Myocyte (in vitro differentiated cells): ENCODE measurements at places on chromosomes 2 and 18.

DNA sequence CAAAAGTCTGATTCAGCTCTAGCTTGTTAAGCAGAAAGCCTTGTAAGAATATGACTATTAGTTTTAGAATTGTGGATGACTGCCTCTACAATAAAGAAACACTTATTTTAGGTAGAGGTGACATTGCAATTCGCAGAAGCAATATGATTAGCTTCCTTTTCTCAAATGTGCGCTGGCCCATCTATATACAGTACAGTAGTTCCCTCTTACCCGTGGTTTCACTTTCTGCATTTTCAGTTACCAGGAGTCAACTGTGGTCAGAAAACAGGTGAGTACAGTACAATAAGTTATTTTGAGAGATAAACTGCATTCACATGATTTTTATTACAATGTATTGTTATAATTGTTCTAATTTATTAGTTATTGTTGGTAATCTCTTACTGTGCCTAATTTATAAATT is 405.1 kb downstream of the GPD2 start:
- no peak for DNase-seq

GRCh38 chr2:226995625-226996041 is 159.8 kb downstream of the RHBDD1 start:
- DNase-seq: peak; percentile 71

- DNase-seq: no peak
Measured at GRCh38 chr2:232088771-232089170, 127.3 kb downstream of the DIS3L2 start.

DNA sequence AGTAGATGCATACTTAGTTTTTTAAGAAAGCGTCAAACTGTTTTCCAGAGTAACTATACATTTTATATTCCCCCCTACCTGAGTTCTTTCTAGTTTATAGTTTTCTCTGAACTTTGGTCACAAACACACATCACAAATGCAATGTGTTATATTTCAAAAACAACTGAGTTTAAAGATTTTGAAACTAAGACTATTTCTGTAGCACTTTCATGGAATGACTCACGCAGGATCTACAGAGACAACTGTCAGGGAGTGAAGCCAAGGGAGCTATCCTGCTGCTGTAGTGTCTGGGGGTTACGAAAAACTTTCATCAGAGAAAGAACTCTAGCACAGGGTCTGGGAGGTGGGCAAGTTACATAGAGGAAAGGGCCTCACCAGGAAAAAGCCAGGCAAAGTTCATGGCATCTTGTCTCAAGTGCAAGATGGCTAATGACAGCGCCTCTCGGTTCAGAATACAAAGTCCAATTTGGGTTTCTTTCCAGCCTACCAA is 66.8 kb downstream of the UXS1 start:
- DNase-seq: peak; percentile 58

DNA sequence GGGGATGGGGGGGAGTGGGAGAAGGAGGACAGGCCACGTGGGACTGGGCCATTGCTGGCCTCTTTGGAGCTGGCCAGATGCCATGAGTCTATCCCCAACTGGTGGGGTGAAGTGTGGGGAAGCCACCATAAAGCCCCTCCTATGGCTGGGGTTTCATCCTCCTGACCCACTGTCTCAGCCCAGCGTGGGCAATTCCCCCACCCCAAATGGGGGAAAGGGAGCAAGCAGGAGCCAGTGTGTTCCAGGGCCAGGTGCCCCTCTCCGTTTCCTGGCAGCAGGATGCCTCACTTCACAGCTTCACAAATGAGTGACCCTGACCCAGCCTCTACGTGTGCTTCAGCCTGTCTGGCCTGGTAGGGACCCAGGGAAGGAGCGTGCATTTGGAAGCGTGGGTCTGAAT is 474.7 kb upstream of the HS6ST1 start:
- DNase-seq: no peak

- DNase-seq: no peak
Measured at GRCh38 chr2:20724500-20725053, 57.6 kb downstream of the GDF7 start.

GRCh38 chr2:104254017-104254416 is 599.9 kb upstream of the POU3F3 start:
- no peak for DNase-seq

DNA sequence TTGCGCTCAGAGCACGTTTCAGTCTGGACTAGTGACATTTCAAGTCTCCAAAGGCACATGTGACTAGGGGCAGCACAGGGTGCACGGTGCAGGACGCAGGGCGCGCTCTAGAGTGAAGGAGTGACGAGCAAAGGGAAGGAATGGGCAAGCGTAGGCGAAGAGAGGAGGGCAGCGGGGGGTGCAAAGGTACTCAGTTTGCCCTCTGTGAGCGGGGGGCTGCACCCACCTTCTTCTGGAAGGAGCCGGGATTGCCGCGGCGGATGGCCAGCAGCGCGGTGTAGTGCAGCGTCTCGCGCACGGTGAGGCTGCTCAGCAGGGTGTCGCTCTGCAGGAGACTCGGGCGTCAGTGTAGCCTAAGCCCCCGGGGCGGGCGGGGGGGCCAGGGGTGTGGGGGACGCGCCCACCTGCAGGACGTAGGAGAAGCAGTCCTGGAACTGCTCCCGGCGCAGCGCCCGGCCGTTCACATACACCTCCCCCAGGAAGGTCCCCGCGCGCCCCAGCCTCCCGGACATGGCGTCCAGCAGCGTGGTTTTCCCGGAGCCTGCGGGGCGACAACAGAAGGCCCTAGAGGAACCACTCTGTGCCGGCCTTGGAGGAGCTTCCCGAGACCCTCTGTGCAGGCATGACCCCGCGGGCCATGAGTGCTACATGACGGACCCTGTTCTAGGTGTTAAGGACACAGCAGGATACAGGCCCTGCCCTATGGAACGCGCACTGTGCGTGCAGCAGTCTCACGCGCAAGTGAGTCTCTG is 6.9 kb downstream of the ABCG5 start:
- DNase-seq: no peak

DNA sequence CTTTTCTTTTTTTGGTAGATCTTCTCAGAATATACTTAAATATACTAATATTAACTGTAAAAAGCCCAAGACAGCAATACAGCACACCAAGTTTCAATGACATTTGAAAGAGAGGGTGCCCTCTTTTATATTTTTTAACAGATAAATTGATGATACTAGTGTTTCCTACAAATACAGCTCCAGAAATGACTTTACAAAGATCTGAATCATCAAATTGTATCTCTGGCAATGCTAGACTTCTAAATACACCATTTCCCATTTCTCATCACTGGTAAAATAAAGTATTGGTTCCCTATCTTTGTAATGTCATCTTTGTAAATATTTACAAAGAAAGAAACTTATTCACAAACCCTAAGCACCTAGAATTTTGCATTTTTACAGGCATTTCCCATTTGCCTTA is 281.3 kb downstream of the EXOC6B start:
- DNase-seq: no peak

DNA sequence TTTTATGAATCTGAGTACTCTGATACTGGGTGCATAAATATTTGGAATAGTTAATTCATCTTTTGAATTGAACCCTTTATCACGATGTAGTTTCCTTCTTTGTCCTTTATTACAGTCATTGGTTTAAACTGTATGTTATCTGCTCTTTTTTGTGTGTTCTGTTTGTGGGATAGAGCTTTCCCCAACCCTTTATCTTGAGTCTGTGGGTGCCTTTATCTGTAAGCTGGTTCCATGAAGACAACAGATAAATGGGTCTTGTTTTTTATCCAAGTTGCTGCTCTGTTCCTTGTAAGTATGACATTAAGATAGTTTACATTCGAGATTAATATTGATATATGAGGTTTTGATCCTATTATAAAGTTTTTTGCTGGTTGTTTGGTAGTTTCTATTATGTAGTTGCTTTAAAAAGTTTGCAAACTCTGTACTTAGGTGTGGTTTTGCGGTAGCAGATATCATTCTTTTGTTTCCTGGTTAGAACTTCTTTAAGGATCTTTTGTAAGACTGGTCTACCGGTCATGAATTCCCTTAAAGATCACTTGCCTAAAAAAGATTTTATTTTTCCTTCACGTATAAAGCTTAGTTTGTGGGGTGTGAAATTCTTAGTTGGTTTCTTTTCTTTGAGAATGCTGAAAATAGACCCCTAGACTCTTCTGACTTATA is 1451.3 kb upstream of the SLC39A10 start:
- no peak for DNase-seq

- DNase-seq: peak; percentile 3
Measured at GRCh38 chr2:109715313-109715805, 78.7 kb upstream of the RGPD5 start.

GRCh38 chr18:48475635-48476549 is 62.9 kb upstream of the CTIF start:
- peak; percentile 73 for DNase-seq

GRCh38 chr2:238351315-238351714 is 31.0 kb downstream of the TRAF3IP1 start:
- DNase-seq: peak; percentile 20

DNA sequence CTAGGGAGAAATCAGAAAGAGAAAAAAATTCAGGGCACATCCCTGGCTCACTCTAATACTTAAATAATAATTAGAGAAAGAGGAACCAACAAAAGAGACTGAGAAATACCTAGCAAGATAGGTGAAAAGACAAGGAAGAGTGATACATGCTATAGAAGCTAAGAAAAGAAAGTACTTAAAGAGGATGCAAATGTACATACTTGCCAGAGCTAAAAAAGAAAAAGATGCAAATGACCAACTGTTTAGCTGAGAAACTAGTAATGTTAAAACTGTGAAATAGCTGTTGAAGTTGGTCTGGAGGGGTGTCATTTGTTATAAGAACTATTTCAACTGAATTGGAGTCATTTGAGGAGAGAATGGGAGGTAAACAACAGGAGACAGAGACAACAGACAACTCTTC is 412.2 kb downstream of the SPAG16 start:
- no peak for DNase-seq

DNA sequence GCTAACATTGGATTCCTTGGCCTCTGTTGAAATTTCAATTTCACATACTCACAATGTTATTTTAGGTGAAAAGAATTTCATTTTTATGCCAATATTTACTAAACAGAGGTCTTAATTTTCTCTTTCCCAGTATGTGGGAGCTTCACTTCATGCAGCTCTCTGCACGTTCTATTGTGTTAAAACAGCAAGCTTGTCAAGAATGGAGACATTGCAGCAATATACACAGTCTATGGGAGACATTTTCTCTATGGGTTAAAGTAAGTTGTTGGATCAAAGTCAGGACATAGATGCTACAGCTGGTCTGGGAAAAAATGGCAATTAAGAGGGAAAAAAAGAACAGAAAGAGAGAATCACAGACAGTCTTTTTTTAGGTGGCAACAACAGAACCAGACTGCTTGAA is 70.4 kb upstream of the ARHGAP15 start:
- DNase-seq: no peak

DNA sequence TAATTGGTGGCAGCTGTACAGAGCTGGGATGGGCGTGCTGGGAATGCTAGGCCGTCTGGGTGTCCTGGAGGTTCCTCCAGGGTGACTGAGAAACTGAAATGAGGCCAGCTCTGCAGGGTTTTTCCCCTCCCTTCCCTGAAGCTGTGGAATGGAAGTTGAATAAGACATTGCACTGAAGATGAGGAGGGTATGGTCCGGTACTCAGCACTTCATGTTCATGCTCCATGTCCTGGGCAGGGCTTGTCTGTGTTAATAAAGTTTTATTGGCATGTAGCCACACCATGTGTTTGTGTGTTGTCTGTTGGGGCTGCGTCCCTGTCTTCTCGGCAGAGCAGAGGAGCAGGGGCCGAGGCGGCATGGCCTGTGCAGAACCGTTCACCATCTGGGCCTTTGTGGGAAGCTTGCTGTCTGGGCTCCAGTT is 154.0 kb downstream of the LDLRAD4 start:
- no peak for DNase-seq

DNA sequence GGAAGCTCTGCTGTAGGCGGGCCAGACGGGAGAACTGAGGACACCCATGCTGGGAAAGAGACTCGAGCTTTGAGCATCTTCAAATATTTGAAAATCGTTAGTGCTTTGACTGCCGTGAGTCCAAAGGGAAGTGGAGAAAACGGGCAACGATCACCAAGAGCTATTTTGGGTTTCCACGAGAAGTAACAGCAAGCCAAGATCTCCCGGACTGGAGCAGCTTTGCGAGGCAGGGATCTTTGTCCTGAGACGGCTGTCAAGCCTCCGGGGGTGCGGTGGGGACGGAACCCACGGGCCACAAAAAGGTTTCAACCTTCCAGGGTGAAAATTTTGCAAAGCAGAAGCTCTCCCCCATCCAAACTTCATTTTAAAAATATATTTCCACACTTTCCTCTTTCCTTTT is 195.8 kb downstream of the NDUFA10 start:
- DNase-seq: no peak

- no peak for DNase-seq
Measured at GRCh38 chr2:44933434-44933951, 8.0 kb upstream of the SIX3 start.

- DNase-seq: no peak
Measured at GRCh38 chr2:229348128-229348527, 77.0 kb upstream of the PID1 start.

GRCh38 chr2:29482867-29483266 is 367.7 kb downstream of the CLIP4 start:
- no peak for DNase-seq

- no peak for DNase-seq
Measured at GRCh38 chr2:74675090-74675489, 21.0 kb downstream of the SEMA4F start.

DNA sequence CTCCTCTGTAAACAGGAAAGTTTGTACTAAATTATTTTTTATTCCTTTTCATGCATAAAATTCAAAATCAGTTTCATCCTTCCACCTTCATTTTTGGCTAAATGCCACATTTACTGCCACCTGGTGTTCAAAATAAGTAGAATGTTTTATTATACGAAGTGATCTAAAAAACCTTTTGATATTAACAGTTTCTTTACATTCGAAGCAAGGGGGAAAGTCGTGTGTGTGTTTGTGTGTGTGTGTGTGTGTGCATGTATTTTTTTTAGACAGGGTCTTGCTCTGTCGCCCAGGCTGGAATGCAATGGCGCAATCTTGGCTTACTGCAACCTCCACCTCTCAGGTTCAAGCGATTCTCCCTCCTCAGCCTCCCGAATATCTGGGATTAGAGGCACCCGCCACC is 9.0 kb upstream of the SCN9A start:
- DNase-seq: peak; percentile 58

- DNase-seq: peak; percentile 55
Measured at GRCh38 chr2:20614201-20615067, 36.5 kb downstream of the HS1BP3 start.

DNA sequence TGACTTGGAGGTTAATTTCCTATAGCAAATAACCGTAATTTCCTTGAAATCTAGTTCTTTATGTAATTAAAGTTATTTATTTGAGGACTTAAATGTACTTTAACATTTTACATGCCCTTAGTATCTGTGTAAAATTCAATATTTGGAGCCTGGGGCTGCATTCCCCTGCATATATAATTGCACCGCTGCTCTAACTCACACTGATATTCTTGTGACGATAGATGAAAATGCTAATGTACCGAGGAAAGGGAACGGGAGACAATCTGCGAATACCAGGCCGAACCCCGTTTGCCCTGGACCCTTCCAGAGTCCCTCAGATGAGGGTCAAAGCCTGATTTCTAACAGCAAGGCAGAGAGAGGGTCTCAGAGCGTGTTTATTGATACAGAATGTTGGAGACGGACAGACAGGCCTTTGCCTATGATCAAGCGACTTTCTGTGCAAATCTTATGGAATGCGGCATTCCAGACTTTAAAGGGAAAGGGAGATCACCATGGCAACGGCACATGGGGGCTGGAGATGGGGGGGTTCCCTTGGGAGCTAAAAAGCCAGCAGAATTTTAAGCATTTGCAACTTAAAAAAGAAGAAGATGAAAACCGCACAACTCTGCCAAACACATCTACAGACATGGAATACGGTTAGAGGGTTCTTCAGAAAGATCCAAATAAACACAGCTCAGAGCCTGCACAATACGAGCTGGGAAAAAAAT is 57.6 kb upstream of the TWIST2 start:
- DNase-seq: no peak
